H1 (cell line): ENCODE measurements at places on chromosomes 6 and 20. TPM values are rescaled to one million over a fixed set of nuclear protein-coding genes. Genes with fewer than 3 reads are reported as not detected.

Gene CYP21A2
- 0.22 and 0.40 TPM in 2 replicates for total RNA-seq

Gene ATP6V1G2
- 2.9 and 3.0 TPM in 2 replicates for total RNA-seq

Gene JPH2
- total RNA-seq = 1.3 and 1.5 TPM in 2 replicates

Gene TGIF2
- 76.7 and 77.7 TPM in 2 replicates for total RNA-seq

Gene TMEM200A
- total RNA-seq = 12.9 and 13.9 TPM in 2 replicates

Gene THBS2
- total RNA-seq = 22.5 and 23.3 TPM in 2 replicates

Gene IL20RA
- 1.5 and 1.7 TPM in 2 replicates for total RNA-seq

Gene HLA-DQA1
- total RNA-seq = not detected in 2 replicates
